Eye (tissue), 1 donor: ENCODE measurements at places on chromosomes 3 and 15.
A peak's percentile ranks its signal among the peaks of the same experiment; 100 is the strongest.

DNA sequence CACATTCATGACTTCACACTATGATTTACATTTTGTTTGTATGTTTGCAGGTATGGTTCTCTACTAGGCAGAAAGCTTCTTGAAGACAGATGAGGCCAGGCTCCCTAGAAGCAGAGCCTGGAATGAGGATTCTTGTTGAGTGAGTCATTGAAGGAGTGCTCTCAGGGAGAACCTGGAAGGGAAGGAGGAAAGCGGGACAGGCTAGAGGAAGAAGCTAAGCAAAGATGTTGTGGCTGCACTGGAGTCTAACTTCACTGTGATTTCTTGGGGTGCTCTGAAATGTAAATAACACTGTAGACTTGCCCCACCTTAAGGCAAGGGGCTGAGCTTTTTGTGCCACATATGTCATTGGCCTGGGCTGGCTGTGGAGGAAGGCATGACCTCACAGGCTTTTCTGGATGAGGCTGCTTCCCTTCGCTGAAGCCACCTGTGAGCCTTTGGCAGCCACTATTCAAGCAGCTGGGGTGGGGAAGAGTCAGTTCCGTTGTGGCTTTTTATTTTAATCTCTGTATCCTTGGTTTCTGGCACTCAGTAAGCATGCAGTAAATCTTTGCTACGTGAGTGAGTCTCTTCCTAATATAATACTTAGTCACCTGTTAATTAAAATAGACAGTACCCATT is 307.3 kb downstream of the SV2B start:
- DNase-seq, result peak; percentile 0

GRCh38 chr3:5476403-5476802 is 288.9 kb downstream of the EDEM1 start:
- DNase-seq, result no peak

GRCh38 chr3:186365202-186365974 is 3.4 kb upstream of the DGKG start:
- no peak for DNase-seq

DNA sequence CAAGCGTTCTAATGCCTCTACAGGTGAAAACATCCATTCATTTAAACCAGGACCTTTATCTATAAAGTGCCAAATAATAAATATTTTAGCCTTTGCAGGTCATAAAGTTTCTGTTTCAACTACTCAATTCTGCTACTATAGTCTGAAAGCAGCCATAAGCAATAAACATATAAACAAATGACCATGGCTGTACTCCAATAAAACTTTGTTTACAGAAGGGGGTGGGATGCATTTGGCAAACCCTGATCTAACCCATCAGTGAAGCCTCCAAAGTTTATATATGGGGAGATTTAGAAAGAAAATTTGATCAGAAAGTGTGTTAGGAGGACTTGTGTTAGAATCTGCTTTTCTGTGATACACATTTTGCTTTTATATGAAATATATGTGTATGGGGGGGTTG is 161.3 kb downstream of the ZBTB20 start:
- no peak for DNase-seq

GRCh38 chr15:81111510-81112470 is 22.3 kb upstream of the CFAP161 start:
- no peak for DNase-seq

DNA sequence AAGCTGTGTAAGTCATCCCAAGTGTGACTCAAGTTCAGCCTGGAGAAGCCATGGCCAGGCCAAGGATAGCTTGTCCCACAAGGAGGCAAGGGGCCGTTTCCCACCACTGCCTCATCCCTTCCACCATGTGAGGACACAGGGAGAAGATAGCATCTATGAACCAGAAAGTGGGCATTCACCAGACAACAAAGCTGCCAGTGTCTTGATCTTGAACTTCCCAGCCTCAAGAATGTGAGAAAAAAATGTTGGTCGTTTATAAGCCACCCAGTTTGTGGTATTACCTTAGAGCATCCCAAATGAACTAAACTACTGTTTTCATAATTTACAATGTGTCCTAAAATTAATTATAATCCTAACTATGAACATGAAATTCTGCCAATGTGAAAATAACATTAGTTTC is 930.8 kb upstream of the CFAP20DC start:
- no peak for DNase-seq

GRCh38 chr15:52790169-52790708 is at the start of gene ONECUT1:
Gene ONECUT1 (minus strand): TSS chr15:52790336. CDS start chr15:52789884, 452 bp downstream.
- peak; percentile 93 for DNase-seq

GRCh38 chr3:41290736-41291135 is 91.4 kb downstream of the CTNNB1 start:
- DNase-seq, result peak; percentile 30

GRCh38 chr3:194826594-194826993 is 140.9 kb downstream of the FAM43A start:
- DNase-seq, result no peak

- DNase-seq, result peak; percentile 74
Measured at GRCh38 chr3:128481438-128481942, 11.5 kb downstream of the GATA2 start.
